ENCODE measurements at places on chromosomes 16 and 17.

DNA sequence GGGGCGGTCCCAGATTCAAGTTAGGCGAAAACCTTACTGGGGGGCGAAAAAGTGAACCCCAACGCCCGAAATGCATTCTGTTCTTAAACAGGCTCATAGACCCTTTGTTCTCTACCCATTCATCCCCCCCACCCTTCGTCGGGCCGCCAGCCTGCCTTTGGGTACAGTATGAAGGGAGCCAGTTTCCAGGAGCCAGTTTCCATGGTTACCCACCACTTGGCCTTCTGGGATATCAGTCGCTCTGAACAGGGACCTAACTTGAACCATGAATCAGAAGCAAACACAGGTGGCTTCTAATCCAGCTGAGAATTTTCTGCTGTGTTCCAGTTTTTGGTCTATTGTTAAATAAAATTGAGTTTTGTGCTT is 532 bp downstream of the DHX40 start:
- peak; percentile 31 for DNase-seq

GRCh38 chr17:78558989-78559388 is 18.2 kb downstream of the DNAH17 start:
- DNase-seq: no peak

GRCh38 chr16:84750575-84750974 is 50.8 kb downstream of the USP10 start:
- DNase-seq: no peak

DNA sequence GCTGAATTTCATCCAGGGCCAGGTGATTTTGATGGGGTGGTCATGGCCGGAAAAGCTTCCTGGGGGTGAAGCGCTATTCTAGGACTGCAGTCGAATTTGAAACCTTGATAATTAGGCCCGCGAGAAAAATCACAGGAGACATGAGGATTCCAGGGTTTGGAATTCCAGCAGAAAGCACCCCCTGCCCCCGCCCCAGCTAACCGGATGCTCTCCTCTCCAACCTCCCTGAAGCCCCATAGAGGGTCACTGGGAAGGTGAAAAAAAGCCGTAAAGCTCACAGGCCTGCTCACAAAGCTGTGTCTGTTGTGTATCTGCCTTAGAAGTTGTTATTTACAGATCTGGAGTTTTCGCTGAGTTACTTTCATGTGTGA is 1.2 kb upstream of the GINS2 start:
- no peak for DNase-seq

GRCh38 chr17:76701471-76701967 is 9.2 kb downstream of the MXRA7 start:
- no peak for DNase-seq

- no peak for DNase-seq
These were observed 1.3 kb upstream of the CPSF4L start for GRCh38 chr17:73262676-73263642.

GRCh38 chr17:69407759-69408158 is 6.7 kb upstream of the MAP2K6 start:
- no peak for DNase-seq

GRCh38 chr17:17395246-17395802 is 81.5 kb upstream of the MED9 start:
- DNase-seq: no peak

GRCh38 chr16:58299757-58300349 is 5.0 kb upstream of the PRSS54 start:
- no peak for DNase-seq

- DNase-seq: no peak
These were observed 89.0 kb downstream of the C17orf67 start for GRCh38 chr17:56744721-56745120.
